ENCODE measurements at places on chromosomes 4 and X.

DNA sequence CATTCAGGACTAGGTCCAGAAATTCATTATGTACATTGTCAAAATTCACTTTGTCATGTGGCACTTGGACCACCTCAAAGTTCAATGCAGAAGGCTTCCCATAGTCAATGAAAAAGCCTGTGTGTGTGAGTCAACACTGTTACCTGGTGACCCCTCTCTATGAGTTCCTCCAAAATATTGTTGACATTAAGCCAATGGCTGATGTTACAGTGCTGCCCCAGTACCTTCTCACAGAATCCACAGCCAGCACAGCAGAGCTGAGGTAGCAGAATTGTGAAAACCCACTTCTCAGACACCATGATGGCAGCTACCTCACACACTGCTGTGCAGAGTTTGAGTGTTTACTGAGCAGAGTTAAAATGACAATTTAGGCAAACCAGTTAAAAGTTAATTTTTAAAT is 22.4 kb upstream of the UGT2B4 start:
- no peak for DNase-seq

DNA sequence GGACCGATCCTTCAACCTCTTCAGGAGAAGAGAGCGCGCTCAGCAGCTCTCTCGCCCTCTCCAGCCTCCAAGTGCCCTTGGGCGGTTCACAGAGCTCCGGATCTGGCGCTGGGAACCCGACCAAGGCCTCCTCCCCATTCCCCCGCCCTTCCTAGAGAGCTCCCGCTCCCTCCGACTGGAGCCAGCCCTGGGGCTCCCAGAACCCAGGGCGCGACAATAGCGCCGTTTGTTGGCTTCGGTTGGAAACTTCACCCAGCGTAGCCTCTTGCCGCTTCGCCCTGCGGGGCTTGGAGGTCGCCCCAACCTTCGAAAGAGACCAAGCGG is 3.1 kb upstream of the SOX3 start:
- DNase-seq: no peak

DNA sequence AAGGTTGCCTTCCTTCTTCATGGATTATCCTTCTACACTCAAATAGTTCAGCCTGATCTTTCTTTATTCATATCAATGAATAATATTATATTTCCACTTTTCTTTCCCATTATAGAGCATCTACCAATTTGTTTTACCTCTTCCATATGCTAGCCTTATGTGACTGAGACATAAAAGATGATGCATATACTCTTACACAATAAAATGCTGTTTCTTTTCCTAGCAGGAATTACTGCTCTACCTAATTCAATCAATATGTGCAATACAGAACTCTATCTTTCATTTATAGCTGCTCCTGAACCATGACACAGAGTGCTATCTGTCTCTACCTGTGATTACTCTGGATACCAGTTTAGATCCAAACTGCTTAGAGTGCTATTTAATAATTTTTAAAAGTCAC is 2334.0 kb downstream of the PCDH7 start:
- DNase-seq: peak; percentile 25

DNA sequence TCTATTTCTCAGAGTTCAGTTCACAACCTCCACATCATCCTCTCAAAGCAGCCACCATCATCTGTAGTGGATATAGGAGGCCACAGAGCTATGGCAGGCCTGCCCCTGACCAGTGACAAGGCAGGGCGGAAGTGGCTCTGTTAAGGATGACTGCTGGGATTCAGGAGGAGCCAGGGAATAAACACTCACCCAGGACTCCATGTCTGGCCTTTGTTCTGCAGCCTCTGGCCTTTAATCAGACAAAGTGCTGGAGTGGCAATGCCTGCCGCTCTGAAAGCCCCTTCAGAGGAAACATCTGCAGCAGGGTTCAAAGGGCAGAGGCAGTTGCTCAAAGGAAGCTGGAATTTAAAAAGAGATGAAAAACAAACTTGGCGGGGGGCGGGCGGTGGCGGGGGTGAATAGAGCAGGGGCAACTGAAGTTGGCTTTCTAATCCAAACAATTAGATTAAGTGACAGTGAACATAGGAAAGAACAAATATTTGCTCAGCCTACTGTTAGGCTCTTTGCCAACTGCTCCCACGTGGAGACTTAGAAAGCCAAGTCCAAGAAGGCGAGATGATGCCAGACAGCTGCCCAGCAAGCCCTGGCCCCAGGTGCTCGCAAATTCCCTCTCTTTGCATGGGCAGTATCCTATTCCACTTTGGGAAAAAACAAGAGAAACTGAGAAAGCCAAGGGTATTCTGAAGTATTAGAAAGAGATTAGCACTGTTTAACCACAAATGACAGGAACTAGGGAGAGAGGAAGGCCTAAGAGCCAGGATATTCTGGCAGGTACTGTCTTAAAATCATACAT is 5.5 kb downstream of the MPP1 start:
- no peak for DNase-seq

- DNase-seq: peak; percentile 89
Observed at GRCh38 chrX:45445745-45446412, 245.2 kb upstream of the DIPK2B start.

- DNase-seq: no peak
Observed at GRCh38 chr4:87128006-87128705, 92.3 kb downstream of the KLHL8 start.

DNA sequence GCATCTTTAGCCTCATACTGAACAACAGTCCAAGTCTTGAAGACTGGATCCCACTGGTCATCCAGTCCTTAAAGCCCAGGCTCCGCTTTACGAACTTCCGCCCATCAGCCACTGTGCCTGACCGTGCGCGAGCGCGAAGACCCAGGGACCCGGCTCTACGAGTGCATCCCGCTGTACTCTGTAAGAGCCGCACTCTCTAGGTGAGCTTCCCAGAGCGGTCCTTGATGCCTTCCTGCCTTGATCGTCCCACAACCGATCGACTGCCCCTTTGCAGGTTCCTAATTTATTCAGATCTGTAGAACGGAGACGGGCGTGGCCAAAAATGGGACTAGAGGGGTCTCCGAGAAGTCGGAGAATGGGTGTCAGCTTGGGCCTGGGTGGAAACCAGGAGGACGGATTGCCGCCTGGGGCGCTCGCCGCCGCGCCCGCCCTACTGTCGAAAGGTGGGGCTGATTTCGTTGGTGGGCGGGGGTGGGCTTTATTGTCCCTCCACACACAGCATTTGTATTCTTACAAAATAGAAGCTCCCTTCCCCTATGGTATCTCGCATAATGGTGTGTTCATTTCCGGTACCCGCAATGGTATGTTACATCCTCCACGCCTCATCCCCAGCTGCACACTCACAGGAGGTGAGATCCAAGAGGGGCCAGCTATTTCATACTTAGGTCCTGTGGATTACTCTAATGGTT is 42.3 kb upstream of the FAM156A start:
- no peak for DNase-seq

- peak; percentile 49 for DNase-seq
Observed at GRCh38 chrX:11886745-11887144, 128.7 kb downstream of the MSL3 start.

DNA sequence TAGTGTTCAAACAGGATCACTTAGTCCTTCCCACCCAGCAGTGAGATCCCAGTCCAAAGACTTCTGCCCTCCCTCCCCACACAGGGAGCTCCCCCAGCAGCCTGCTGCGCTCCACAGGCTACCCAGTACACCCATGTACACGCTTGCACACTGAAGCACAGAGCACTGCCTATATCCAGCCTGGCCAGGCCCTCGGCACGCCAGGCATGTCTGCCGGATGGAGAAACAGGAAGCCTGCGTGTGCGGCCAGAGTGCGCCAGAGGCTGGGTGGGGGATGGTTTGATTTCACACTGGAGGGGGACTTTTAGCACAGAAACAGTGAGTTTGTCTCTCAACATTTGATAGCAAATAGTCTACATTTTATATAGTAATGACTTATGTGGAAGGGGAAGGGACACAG is 833.5 kb upstream of the IGFBP7 start:
- peak; percentile 17 for DNase-seq

GRCh38 chrX:56233100-56233499 is 944 bp downstream of the KLF8 start:
- DNase-seq: no peak

- peak; percentile 6 for DNase-seq
Observed at GRCh38 chr4:185396724-185397385, at the start of gene ANKRD37. Gene ANKRD37, plus strand, starts transcription at chr4:185396841. Its CDS starts 83 bp downstream, at chr4:185396924.

DNA sequence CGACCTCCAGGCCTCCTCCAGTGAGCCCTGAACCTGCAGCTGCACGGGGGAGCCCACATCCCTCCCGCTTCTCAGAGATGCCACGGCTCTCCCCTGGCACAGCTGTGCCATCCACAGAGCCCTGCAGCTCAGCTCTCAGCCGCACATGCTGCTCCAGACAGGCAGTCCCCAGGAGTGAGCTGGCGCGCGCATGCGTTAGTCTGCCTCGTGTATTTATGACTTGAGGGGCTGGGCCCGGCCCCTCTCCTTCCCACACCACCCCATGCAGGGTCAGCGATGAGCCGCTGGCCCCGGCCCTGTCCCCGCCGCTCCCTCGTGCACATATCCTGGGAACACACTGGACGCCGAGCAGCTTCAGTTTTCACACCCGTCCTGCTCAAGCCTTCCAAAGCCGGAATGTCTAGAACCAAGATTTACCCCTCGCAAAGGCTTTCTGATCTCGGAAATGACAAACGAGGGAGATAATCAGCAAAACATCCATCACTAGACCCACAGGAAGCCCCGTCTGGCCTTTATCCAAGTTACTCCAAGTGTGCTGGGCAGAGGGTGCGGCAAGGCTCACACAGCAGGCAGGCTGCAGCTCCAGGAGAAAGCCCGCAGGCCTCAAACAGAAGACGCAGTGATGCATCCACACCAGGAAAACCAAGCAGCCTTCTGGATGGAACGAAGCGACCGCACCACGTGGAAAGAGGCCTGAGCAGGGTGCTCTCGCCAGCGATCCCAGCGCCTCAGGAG is 24.3 kb downstream of the GAK start:
- peak; percentile 82 for DNase-seq

DNA sequence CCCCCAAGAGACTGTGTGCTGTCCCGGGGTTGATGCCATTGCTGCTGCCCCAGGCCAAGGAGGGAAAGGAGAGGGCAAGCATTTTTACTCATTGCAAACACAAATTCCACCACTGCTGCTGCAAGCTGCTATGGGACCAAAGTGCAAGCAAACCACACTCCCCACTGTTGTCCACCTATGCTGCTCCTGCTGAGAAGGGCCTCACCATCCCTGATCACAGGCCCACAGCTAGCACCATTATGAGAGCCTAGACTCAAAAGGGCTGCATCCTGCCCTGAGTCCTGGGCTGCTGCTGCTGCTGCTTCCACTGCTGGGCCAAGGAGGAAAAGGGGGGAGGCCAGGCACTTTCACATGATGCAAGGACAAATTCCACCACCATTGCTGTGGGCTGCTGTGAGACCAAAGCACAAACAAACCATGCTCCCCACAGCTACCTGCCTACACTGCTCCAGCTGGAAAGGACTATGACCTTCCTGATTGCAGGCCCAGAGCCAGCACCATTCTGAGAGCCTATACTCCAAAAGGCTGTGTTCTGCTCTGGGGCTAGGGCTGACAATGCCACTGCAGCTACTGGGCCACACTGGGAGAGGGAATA is 218.2 kb upstream of the ZCCHC13 start:
- DNase-seq: no peak

GRCh38 chr4:121555315-121556107 is 141.3 kb downstream of the ANXA5 start:
- DNase-seq: peak; percentile 11

GRCh38 chr4:89411539-89412309 is 104.1 kb upstream of the GPRIN3 start:
- DNase-seq: no peak

GRCh38 chr4:4789462-4789861 is 70.0 kb upstream of the MSX1 start:
- DNase-seq: no peak

- no peak for DNase-seq
Observed at GRCh38 chrX:17828171-17828570, 32.9 kb downstream of the RAI2 start.

- DNase-seq: no peak
Observed at GRCh38 chr4:35342833-35343232, 901.5 kb downstream of the ARAP2 start.

DNA sequence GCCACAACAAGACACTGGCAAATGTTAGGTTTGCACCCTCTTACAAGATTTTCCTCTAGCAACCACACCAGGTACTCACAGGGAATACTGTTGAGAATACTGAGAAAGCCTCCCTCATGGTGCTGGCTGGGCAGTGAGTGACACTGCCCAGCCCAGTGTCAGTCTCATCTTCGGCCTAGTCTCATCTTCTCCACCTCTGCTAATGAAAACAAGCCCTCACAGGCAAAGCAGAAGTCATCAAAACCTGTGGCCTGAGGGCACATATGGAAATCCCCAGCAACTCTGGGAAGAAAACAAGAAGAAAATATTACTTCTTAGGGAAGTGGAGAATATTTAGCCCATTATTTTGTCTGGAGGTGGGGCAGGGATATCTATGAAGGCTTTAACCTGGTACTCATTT is 7.9 kb upstream of the ADAM29 start:
- no peak for DNase-seq

- DNase-seq: no peak
Observed at GRCh38 chr4:3310301-3311094, 17.7 kb downstream of the RGS12 start.

- no peak for DNase-seq
Observed at GRCh38 chr4:144872508-144873225, 225.3 kb downstream of the ANAPC10 start.

GRCh38 chr4:158169931-158170690 is 2.7 kb downstream of the GASK1B start:
- peak; percentile 41 for DNase-seq

DNA sequence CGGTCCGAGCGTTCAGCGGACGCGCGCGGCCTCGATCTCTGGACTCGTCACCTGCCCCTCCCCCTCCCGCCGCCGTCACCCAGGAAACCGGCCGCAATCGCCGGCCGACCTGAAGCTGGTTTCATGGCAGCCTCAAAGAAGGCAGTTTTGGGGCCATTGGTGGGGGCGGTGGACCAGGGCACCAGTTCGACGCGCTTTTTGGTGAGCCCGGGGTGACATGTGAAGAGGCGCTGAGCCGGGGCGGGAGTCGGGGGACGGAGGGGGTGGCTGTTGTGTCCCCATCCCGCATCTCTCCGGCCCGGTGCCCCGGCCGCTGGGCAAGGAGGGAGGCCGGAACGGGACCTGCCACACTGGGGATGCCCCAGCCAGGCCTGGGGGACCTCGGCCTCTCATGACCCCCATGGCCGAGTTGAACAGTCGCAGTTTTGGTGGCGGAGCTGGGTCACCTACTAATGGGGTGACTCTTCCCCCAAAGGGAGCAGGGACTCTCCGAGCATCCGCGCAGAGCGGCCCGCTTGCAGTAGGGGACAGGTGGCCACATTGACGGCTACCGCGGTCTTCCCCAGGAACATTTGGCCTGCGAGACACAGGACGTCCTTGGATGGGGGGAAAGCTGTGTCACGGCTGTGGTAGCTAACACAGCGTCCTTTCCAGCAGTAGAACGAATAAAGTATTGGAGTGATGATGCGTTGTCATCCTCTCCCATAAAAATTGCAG is at the start of gene GK:
Gene GK (plus strand): TSS at position 9 of the 717 bp plus-strand sequence. CDS start 115 bp downstream, at position 124.
- DNase-seq: no peak

DNA sequence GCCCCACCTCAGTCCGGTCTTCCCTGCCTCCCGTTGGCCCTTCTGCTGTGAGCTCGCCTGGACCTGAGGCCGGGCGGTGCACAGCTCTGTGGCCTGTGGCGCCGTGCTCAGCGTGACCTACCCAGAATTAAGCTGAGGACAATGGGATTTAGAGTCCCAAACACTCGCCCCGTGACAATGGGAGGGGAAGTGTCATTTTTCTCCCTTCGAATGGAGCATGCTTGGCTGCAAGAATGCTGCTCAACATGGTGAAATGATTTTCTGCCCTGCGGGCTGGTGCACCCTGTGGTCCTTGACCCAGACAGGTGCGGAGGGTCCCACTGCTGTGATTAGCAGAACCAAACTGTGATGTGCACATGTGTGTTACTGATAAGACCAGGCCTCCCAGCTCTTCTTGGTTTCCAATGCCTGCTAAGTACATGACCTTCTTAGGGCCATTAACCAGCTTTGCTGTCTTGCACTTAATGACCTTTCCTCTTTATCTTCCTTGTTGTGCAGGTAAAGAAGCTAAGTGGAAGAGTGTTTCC is 772 bp downstream of the EOLA1 start:
- no peak for DNase-seq
